ENCODE measurements at places on chromosomes 1 and 21.

GRCh38 chr1:12285496-12286143 lies 55.8 kb downstream of the VPS13D start:
- DNase-seq: no peak

DNA sequence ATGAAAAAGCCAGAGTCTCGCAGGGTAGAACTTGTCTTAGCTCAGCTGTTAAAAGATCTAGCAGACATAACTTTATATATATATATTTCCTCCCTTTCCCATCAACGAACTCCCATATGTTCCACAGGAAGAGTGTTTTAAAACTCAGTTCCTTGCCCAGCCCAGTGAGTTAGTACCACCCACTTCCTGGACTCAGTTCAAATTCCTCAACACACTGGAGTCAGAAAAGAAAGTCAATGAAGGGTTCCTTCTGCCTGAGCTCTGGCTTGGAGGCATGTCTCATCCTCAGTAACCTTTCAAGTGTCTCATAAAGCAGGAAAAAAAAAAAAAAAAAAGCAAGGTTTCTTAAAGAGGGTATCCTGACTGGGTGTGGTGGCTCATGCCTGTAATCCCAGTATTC lies 15.6 kb downstream of the TPM3 start:
- no peak for DNase-seq

GRCh38 chr1:208423526-208423925 lies 179.3 kb upstream of the PLXNA2 start:
- DNase-seq: no peak

DNA sequence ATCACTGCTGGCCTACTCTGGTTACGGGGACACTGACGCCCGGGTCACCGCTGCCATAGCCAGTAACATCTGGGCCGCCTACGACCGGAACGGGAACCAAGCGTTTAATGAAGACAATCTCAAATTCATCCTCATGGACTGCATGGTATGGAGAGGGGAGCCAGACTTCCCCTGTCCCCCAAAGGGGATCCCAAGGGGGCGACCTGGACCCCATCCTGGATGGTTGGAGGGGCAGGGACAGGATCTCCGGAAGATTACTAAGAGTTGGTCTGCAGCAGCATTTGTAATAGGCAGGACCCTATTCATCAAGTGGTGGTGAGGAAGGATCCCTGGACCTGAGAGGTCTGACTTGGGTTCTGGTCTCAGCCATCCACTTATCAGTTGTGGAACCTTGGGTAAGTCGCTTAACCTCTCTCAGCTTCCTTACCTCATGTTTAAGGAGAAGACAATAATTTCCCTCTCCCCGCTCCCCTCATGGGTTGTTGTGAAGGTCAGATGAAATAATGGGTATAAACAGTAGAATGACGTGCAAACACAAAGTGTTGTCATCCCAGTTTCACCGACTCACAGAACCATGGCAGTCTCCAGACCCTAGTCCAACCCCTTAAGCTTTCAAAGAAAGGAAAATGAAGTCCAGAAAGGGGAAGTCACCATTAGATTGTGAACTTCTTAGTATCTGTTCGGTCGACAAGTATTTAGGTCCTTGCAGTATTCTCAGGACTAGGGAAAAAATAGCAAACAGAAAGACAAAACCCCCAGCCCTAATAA lies 883 bp downstream of the LAMTOR2 start:
- no peak for DNase-seq

- no peak for DNase-seq
Observed at GRCh38 chr1:82258887-82259286, 458.2 kb downstream of the ADGRL2 start.

DNA sequence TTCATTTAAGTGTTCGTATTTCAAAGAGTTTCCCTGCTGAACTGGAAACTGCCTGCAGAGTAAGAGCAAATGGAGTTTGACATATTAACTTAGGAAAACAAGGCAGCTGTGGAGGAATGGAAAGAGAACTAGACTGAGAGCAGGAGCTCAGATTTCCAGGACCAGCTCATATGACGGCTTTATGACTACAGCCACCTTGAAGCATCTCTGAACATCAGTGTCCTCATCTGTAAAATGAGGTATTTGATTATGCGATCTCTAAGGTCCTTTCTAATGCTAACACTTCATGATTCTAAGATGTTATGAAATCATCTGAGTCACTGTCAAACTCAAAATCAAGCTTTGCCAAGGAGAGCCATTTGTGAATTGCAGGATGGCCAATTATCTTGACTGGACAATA lies 112.3 kb downstream of the PRRX1 start:
- no peak for DNase-seq

GRCh38 chr1:87706203-87706602 lies 377.5 kb downstream of the LMO4 start:
- no peak for DNase-seq

- DNase-seq: no peak
Observed at GRCh38 chr21:45050345-45050796, 24.0 kb upstream of the ADARB1 start.

DNA sequence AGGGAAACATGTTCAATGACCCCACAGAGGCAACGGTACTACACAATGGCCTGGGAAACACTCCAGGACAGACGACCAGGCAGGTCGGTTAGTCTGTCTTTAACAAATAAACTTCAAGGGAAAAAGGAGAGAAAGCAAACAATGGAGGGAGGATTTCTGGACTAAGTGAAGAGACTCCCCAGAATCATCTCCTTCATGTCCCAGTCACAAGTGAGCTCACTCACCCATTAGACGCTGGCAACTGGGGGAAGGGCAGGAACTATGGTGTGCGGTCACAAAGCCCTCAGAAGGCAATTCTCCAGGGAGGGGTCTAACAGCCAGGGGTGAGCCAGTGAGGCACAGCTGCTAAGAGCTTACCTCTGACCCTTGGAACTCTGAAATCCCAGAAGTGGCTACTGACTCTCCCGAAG lies 55.7 kb upstream of the NADK start:
- DNase-seq: no peak

GRCh38 chr1:179510038-179510437 lies 65.7 kb downstream of the NPHS2 start:
- DNase-seq: no peak

DNA sequence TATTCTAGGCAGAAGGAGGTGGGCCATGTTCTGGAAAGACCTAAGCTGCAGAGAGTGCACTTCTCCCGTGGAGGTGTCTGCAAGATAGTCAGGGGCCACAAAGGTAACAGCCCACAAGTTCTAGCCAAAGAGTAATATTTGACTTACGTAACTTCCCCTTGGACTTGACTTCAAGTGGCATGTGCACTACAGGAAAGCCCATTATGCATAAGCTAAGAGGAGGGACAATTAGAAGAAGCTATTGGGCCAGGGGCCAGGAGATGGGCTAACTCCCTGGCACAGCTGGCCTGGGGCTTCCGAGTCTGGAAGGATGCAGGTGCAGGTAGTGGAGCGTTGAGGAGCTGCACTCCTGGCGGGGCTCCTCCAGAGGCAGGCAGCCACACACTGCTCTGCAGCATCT lies 58.3 kb downstream of the ERG start:
- no peak for DNase-seq

DNA sequence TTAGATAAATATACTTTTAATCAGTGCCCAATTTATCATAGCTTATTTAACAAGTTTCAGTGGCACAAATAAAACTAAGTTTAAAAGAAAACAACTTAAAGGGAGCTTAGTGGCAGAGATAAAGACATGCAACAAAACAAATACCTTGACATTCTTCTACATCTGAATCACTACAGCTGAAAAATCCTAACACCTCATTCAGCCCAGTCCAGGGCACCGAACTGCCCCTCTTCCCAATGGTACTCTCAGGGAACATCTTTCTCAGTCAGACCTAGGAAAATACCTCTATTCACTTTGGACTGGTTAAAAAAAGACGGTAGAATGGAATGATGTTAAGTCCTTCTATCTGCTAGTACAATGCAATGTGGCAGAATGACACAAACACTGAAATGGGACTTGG lies 8.3 kb downstream of the OTUD7B start:
- DNase-seq: no peak

Data from omental fat pad (tissue), 4 donors.